ENCODE measurements at places on chromosomes 12 and 14. TPM values are rescaled to one million over a fixed set of nuclear protein-coding genes. Genes with fewer than 3 reads are reported as not detected.

DNA sequence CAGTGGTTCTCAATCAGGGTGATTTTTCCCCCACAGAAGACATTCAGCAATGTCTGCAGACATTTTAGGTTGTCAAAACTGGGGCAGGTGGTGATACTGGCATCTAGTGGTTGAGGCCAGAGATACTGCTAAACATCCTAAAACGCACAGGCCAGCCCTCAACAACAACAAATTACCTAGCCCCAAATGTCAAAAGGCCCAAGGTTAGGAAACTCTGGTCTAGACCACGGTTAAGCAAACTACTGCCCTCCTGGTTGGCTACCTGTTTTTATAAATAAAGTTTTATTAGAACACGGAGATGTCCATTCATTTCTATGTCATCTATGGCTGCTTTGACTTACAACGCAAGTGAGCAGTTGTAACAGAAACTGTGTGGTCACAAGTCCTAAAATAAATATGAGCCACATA is 186.7 kb downstream of the EFCAB11 start:
- DNase-seq, result peak; percentile 21

DNA sequence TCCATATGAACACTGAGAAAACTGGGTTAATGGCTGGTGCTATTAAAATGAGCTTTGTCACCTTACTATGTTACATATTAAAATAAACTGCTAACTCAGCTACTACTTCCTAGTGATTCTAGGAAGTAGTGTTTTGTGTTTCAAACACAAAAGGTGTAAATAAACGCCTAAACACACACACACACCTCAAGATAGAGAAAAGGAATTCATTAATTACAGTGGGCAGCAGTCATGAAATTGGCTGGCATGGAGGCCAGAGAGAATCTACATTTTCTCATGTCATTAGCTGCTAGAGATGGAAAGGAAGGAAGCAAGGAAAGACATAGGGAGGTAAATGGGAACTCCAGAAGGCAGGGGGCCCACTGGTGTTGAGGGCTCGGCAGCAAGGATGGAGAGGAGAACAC is 787 bp upstream of the PRMT5 start:
- no peak for DNase-seq

PSEN1 gene
- total RNA-seq, result 91.9 TPM

- peak; percentile 71 for DNase-seq
Measured at GRCh38 chr12:80778005-80778541, 61.4 kb downstream of the MYF5 start.

DNA sequence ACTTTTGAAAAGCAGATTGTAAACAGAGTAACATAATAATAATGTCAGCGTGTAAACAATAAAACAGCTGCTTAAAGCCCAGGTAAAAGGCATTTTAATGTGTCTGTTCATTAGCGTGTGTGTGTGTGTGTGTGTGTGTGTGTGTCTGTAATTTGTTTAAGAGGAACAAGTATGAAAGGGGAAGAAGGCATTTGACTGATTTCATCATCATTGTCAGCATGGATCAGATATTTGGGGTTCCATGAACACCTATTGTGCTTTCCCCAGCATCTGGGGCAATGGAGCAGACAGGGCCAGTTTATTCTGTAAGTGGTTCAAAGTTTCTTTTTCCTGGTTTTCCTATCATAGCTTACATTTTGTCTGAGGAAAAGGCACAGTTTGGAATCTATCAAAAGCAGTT is 28.9 kb downstream of the SLC25A21 start:
- DNase-seq, result no peak

KRT77 gene
- total RNA-seq, result 659 TPM

GPR135 gene
- 3.5 TPM for total RNA-seq

ZFHX2 gene
- 0.49 TPM for total RNA-seq

GRCh38 chr14:78286210-78286609 is 116.0 kb downstream of the NRXN3 start:
- no peak for DNase-seq

DNA sequence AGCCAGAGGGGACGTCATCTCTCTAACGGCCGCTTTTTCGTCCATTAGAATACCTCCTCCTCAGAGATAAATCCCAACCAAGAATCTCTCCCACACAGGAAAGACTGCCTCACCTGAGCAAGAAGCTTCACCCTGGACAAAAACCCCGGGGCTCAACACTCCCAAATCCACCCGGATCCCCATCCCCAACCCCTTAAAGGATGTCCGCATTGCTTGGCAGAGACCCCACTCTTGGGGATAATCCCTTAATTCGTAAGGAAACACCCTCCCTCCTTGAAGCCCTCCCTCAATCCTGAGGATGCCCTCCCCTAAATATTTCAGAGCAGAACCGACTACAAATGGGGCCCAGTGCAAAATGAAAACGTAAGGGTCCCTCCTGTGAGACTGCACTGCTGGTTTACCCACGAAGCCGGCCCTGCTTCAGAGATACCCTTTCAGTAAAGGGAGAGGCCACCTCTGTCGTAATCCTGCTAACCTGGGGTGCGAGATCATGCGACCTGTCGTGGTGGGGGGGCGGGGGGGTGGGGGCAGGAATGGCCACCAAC is 655 bp upstream of the DYNLL1 start:
- DNase-seq, result no peak

THAP2 gene
- 2.9 TPM for total RNA-seq

DNA sequence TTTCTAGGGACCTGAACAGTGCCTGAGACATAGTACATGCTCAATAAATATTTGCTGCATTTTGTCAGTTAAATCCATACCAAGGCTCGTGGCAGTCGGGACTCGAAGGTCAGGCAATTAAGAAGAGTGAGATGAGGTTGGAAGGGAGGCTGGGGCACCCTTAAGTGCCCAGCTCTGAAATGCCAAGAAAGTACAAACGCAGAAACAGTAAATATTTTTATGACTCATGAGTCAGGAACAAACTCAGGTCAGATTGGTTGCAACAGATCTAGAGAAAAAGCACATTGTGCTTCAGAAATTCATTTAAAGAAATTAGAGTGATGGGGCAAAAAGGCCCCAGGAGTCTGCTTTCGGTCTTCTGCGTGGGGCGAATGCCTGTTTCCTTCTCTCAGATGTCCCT is 83.0 kb upstream of the FZD10 start:
- DNase-seq, result no peak

NCAPD2 gene
- total RNA-seq, result 25.9 TPM

MAPKAPK5 gene
- 34.8 TPM for total RNA-seq

Measured in lower leg skin (tissue), 4 donors.